ENCODE measurements at places on chromosomes 2 and 18.

- no peak for DNase-seq
These were observed 45.5 kb upstream of the ZSWIM2 start for GRCh38 chr2:186894478-186894877.

- DNase-seq = no peak
These were observed 118.1 kb upstream of the CXCR4 start for GRCh38 chr2:136236019-136236418.

DNA sequence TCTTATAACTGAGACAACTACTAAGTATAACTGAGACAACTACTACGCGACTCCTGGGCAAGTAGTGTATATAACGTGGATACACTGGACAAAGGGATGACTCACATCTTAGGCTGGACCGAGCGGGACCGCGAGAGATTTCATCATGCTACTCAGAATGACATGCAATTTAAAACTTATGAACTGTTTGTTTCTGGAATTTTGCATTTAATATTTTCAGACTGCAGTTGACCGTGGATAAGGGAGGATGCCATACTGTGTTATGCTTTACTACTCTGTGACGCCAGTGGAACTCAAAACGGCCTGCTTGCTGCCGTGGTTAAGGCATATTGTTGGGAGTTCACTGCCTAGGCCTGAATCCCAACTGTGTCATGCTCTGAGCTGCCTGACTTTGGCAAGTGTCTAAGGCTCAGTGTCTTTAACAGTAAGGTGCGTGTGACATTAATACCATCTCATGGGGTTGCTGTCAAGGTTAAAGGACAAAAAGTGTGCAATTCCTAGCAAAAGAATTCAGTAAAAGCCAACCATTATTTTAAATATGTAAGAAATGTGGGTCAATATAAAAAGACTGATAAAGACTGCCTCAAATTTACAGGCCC lies 64.6 kb downstream of the BMP10 start:
- no peak for DNase-seq

- peak; percentile 48 for DNase-seq
These were observed 8.9 kb upstream of the TMEM185B start for GRCh38 chr2:120231974-120232635.

DNA sequence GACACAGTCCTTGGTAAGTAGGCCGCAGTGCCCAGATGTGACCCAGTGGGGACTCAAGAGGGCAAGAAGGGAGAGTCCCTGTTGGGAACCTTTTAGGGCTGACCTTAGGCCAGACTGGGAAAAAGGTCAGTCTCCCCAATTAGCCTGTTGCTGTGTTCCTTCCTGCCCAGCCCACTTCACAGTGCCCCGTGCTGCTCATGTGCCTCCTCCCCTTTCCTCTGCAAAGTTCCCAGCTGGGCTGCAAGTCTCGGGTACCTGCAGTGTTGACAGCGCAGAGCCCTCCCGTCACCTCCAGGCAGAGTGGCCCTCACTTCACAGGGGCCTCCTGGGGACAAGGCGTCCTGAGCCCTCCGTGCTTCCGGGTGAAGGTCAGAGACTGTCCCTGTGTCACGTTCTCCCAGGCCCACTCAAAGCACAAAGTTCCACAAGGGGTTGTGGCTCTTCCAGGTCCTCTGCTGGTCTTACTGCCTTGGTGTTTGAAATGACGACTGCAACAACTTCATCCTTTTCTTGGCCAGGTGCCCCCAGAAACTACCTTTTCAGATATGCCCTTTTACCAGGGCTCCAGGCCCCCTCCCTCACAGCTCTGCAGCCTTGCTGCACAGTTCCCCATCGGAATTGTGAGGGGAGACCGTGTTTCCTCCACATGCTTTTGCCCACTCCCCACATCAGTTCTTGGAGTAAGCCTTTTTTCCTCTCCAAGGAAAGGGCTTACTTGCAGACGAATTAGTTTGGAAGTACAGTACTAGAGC lies 225.8 kb downstream of the ALPK2 start:
- no peak for DNase-seq

DNA sequence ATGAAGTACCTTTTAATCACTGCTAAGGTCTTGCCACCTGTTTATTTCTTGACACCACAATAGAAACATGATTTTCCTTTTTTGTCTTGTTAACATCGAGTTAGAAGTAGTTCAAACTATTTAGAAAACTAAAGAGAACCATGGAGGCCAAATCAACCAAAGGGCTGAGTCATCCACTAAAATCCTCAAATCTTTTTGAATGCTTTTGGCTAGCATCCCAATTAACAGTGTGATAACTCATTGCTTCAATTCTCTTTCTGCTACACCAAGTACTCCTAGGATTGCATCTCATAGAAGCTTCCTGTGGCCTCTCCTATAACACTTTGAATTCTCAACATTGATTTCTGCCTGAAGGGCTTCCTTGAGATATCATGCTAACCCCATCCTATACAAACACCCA lies 159.9 kb upstream of the MMADHC start:
- DNase-seq = no peak

GRCh38 chr18:40576507-40577115 lies 1378.4 kb upstream of the PIK3C3 start:
- DNase-seq = no peak

DNA sequence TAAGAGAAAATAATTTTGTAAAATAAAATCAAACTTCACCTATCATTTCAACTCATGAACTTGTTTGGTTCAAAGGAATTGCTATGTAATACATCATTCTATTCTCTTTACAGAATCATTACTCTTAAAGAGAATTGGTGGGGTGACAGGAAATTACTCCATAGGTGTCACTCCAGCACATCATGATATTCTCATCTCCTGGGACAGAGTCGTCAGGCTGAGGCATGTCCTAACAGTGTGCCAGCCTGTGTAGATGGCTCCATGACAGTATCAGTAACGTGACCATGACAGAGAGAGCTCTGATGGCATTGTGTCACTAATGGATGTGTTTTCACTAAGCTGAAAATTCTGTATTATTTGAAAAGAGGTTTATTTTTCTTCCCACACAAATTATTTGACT lies 13.9 kb downstream of the SPATS2L start:
- no peak for DNase-seq

Measured in activated CD4-positive, alpha-beta T cell treated with anti-CD3 and anti-CD28 coated beads, Interleukin-2, amount 50 U/mL, for 1 hour (primary cell).